ENCODE measurements at places on chromosomes 4 and X. TPM values are rescaled to one million over a fixed set of nuclear protein-coding genes. Genes with fewer than 3 reads are reported as not detected.

GRCh38 chr4:69518102-69518501 is 22.4 kb upstream of the UGT2B4 start:
- DNase-seq, result no peak

DNA sequence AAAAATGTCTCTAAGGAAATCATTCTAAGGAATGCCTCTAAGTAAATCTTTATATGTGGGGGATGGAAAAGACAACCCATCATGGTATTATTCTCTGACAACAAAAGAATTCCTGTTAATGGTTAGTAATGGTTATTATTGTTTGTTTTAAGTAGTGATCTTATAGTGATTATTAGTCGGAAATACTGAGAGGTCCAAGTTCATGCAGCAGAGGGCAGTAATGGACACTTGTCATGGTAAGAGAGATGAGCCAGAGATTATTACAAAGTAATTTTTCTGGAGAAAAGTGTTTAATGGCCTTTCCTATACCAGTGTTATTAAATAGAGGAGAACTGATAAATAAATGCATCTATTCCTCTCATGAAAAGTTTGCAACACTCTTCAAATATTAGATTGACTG is 8.1 kb upstream of the DKK2 start:
- no peak for DNase-seq

Gene ZC4H2
- polyA plus RNA-seq, result 23.4 TPM

GRCh38 chr4:56217343-56217890 is 169.9 kb downstream of the AASDH start:
- no peak for DNase-seq

GRCh38 chr4:167399201-167399600 is 164.9 kb upstream of the SPOCK3 start:
- no peak for DNase-seq

DNA sequence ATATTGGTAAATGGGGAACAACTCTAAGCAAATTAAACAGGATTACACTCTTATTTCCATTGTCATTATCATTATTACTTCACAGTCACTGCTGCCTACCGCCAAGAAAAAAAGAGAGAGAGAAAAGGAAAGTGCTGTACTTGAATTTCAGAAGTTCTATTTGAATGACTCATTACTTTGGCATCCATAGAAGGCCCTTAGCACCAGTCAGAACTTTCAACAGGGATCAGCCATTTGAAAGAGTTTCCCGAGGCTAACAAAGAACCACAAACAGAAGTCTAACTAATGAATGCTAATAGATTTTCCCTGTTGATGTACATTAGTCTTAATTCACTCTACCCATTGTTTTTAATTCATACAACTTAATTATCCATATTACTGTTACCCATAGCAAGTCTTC is 116.3 kb downstream of the SHROOM4 start:
- no peak for DNase-seq

DNA sequence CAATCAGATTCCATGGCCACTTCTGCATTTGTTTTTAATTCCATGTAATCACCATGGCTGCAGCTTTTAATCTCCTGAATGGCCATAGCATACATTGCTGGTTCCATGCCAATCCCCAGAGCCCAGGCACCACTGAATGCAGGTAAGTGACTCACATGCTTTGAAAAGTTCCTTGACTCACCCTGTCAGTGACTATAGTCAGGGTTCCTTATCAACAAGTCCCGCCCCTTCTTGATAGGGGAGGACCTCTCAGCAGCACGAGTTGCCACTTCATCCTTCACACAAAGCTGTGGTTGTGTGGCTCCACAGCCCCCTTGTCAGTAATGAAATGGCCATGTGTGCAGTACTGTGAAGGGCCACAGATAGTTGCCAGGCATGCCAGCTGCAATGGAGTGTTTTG is 516.6 kb downstream of the PPARGC1A start:
- DNase-seq, result no peak

GRCh38 chrX:69068301-69069085 is 96.8 kb downstream of the PJA1 start:
- DNase-seq, result no peak

Gene ANAPC4
- 34.5 TPM for polyA plus RNA-seq

DNA sequence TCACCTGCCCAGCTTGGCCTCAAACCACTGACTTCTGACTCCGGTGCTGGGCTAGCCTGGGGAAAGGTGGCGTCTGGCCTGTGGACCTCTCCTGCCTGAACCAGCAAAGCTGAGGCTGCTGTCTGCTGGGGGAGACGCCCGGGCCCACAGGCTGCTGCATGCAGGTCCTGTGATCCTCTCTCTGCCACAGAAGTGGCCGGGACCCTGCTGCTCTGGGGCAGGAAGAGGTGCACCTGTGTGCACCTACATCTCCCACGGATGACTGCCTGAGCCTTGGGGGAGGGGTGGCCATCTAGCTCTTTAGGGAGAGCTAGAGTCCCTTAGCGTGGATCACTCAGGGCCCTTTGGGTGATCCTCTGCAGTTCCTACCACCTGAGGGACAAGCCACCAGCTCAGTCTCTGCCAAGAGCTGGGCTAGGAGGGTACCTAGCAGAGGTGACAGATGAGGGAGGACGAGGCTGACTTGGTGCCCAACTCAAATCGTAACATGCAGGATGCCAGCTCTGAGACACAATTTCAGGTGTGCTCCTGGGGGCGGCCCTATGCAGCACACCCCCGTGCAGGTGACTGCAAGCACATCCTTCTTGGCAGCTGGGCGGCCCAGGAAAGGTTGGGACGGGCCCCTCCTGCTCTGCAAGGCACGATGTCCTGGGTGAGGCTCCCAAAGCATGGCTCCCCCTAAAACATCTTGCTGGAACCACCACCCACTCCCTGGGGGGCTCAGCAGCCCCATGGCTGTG is 22.5 kb downstream of the LETM1 start:
- DNase-seq, result no peak

DNA sequence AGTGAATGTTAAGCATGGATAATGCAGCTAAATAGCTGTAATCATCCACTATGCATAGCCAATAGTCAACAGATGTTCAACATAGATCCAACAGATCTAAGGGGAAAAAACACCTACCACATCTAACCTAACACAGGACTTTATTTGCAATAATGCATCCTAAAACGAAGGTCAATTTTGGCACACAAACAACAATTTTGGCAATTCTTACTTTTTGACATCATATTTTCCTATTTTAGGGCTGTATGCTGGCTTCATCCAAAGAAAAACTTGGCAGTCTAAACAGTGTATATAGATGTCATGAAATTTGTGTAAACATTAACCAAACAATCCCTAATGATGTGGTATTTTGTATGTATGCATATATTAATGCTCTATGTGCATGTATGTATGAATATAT is 33.2 kb downstream of the UNC5C start:
- DNase-seq, result no peak

- no peak for DNase-seq
These were observed 395.2 kb downstream of the SPOCK3 start for GRCh38 chr4:166838975-166839614.

DNA sequence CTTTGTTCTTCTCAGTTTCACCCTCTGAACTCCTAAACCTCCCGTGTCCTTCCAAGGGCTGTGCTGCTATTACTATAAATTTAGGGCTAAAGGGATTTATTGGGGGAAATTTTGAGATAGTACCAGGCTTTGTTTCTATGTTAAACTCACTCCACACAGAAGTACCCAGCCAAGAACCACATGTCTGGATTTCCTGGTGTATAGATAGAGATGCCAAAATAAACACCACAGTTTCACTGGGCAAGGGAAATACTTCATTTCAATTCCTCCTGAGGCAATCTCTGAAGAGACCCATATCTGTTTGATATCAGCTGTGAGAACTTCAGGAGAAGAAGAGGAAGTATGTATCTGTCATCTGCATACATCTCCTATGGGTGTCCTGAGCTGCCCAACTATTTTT is 21.7 kb upstream of the CLNK start:
- no peak for DNase-seq

Gene TSPYL2
- 37.0 TPM for polyA plus RNA-seq

Gene PDZD4
- polyA plus RNA-seq, result 6.9 TPM

DNA sequence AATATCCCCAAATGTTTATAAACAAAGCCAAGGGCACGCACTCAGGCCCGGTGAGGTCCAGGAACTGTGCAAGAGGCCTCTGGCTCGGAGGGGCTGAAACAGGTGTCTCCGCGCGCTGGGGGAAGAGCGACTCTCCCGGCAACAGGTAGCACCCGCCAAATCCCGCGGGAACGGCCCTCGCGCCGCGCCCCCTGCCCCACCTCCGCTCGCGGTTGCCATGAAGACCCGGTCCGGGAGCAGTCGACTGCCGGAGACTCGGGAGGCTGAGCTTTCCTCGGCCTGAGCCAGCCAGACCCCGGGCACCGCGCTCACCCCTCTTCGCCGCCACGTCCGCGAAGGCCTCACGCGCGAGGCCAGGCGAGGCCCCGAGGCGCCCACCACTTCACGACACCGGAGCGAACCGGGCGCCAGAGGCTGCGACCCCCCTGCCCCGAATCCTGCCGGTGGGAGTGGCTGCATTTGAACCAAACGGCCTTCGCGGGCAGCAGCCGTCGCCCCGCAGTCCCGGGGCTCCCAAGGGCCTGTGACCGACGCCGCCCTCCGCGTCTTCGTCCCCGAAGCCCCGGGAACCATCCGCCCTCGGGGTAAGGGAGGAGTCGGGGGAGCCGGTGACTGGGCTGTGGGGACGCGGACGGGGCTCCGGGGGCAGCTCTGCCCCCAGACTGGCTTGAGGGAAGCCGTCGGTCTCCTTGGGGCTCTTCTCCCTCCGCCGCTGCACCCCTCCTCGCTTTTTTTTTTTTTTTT is at the start of gene NSUN7:
NSUN7 (plus strand) TSS at position 239 of the 744 bp plus-strand sequence. CDS start 739 bp downstream, outside the sequence.
- peak; percentile 65 for DNase-seq

- DNase-seq, result no peak
These were observed 165.7 kb upstream of the CASK start for GRCh38 chrX:42089031-42089430.

- DNase-seq, result no peak
These were observed 37.0 kb upstream of the GPRIN3 start for GRCh38 chr4:89344571-89344970.

- DNase-seq, result no peak
These were observed 562.0 kb upstream of the AADAT start for GRCh38 chr4:170651786-170652185.
